A549 treated with CORT108297 at 1 μM for 4 hours (cell line): ENCODE measurements at places on chromosomes 4 and X. TPM values are rescaled to one million over a fixed set of nuclear protein-coding genes. Genes with fewer than 3 reads are reported as not detected.

TLR1 gene
- total RNA-seq, result 0.35 to 0.74 TPM (median 0.41 TPM) in 5 replicates

ATP2B3 gene
- 0.05 to 0.25 TPM (median 0.17 TPM) in 5 replicates for total RNA-seq

CETN2 gene
- 71.8 to 88.7 TPM (median 72.6 TPM) in 5 replicates for total RNA-seq

PSAPL1 gene
- total RNA-seq, result 0.06 to 0.18 TPM (median 0.12 TPM) in 5 replicates

JAKMIP1 gene
- 0.13 TPM in 1 of 5 replicates, not detected in the others for total RNA-seq

DACH2 gene
- not detected in 5 replicates for total RNA-seq

CENPC gene
- total RNA-seq, result 3.0 to 4.6 TPM (median 4.3 TPM) in 5 replicates

NR0B1 gene
- total RNA-seq, result 20.9 to 50.9 TPM (median 32.0 TPM) in 5 replicates

KLB gene
- 0.07 to 0.11 TPM (median 0.08 TPM) in 5 replicates for total RNA-seq

USP17L11 gene
- not detected in 5 replicates for total RNA-seq

UGDH gene
- total RNA-seq, result 230 to 378 TPM (median 256 TPM) in 5 replicates

SMARCA1 gene
- total RNA-seq, result 30.4 to 58.0 TPM (median 42.6 TPM) in 5 replicates

VEGFD gene
- 0.28 to 0.66 TPM (median 0.41 TPM) in 5 replicates for total RNA-seq

NPY5R gene
- not detected in 5 replicates for total RNA-seq

NDNF gene
- total RNA-seq, result not detected in 5 replicates

SLC38A5 gene
- total RNA-seq, result 0.12 to 0.34 TPM (median 0.23 TPM) in 5 replicates

USP17L26 gene
- total RNA-seq, result not detected in 5 replicates

UGT2B15 gene
- 0.05 to 0.07 TPM (median 0.05 TPM) in 4 of 5 replicates, not detected in the other for total RNA-seq

GPR173 gene
- not detected in 5 replicates for total RNA-seq

ZXDA gene
- total RNA-seq, result 1.2 to 1.9 TPM (median 1.5 TPM) in 5 replicates

PCDH7 gene
- 0.07 to 0.15 TPM (median 0.10 TPM) in 5 replicates for total RNA-seq

SLC7A11 gene
- 24.0 to 29.8 TPM (median 28.0 TPM) in 5 replicates for total RNA-seq

TMEM271 gene
- total RNA-seq, result not detected in 5 replicates

CPE gene
- total RNA-seq, result 1.2 to 1.6 TPM (median 1.5 TPM) in 5 replicates

STK32B gene
- total RNA-seq, result 19.4 to 20.5 TPM (median 20.1 TPM) in 5 replicates
